T-helper 17 cell (primary cell): ENCODE measurements at places on chromosomes 16 and 17. TPM values are rescaled to one million over a fixed set of nuclear protein-coding genes. Genes with fewer than 3 reads are reported as not detected.

GRCh38 chr17:36937001-36937958 is at the start of gene LHX1:
Gene LHX1 (plus strand): TSS chr17:36937475. CDS start chr17:36938198, 723 bp downstream.
- no peak for DNase-seq

- DNase-seq, result no peak
Measured at GRCh38 chr17:73301369-73301768, 10.4 kb downstream of the CDC42EP4 start.

GRCh38 chr17:41658846-41659245 is 29.8 kb upstream of the EIF1 start:
- DNase-seq, result no peak

- DNase-seq, result no peak
Measured at GRCh38 chr16:1464894-1465566, 9.8 kb downstream of the CLCN7 start.

GRCh38 chr17:75566416-75566815 is 21.2 kb upstream of the MYO15B start:
- no peak for DNase-seq

- peak; percentile 36 for DNase-seq
Measured at GRCh38 chr16:11257131-11257938, 1.3 kb upstream of the SOCS1 start.

- DNase-seq, result no peak
Measured at GRCh38 chr17:1744551-1745512, 2.2 kb downstream of the SERPINF2 start.

GRCh38 chr17:6021011-6021400 is 49.2 kb upstream of the WSCD1 start:
- DNase-seq, result no peak

- no peak for DNase-seq
Measured at GRCh38 chr16:70736465-70737376, 50.9 kb upstream of the MTSS2 start.

- DNase-seq, result no peak
Measured at GRCh38 chr16:88651989-88652761, 1.3 kb upstream of the CYBA start.

GRCh38 chr17:32348483-32348800 is 1.5 kb upstream of the ZNF207 start:
- no peak for DNase-seq

- DNase-seq, result peak; percentile 71
Measured at GRCh38 chr16:807347-808084, 7.0 kb upstream of the GNG13 start.

GRCh38 chr17:20944014-20944865 is 98.6 kb downstream of the USP22 start:
- DNase-seq, result no peak

- DNase-seq, result no peak
Measured at GRCh38 chr17:17025621-17026020, 16.6 kb upstream of the MPRIP start.

DNA sequence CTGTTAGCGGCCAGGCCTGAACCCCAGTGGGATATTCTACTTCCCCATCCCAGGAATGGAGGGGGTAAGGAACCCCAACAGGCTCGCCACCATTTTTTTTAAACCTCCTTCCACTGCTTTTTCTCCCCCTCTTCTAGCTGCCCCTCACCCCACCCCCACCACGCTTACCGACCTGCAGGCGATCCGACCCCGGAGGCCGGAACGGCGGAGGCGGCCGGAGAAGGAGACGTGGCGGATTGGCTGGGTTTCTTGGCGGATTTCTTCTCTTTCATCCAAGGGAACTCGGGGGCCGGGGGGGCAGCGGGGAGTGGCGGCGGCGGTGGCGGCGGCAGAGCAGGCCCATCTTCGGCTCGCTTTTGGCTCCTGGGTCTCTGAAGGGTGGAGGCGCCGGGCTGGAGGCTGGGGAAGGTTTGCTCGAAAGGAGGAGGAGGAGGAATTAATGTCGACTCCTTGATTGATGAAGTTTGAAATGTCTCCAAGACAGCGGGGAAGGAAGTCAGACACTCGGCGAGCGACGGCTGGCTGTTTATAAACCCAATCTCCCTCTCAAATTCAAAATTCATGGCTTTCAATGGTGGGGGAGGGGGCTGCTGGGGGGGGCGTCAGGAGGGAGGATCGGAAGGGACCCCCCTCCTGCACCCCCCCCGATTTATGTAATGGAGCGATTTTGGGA is 424 bp downstream of the HOXB2 start:
- DNase-seq, result peak; percentile 30

- DNase-seq, result peak; percentile 35
Measured at GRCh38 chr17:76384987-76385891, 830 bp downstream of the SPHK1 start.

DNA sequence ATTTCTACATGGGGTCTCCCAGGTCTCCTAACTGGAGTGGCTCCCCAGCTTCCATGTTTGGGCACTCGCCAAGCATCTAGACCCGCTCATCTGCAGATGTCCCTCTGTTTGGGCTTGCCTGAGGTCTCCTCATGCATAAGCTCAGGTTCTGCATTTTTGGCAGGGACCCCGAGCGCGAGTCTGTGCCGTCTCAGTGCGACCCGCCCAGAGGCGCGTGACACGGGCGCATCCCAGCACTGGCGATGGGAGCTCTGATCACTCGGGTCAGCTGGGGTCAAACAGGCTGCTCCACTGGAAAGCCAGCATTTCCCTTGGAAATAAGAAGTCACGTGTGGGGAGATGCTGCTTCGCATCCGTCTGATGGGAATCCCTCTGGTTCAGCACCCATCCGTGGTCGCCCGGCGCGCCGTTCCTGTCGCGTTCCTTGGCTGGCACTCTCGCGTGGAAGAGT is 56.9 kb upstream of the FASN start:
- no peak for DNase-seq

- DNase-seq, result no peak
Measured at GRCh38 chr17:44898768-44899073, 524 bp downstream of the EFTUD2 start.

DNA sequence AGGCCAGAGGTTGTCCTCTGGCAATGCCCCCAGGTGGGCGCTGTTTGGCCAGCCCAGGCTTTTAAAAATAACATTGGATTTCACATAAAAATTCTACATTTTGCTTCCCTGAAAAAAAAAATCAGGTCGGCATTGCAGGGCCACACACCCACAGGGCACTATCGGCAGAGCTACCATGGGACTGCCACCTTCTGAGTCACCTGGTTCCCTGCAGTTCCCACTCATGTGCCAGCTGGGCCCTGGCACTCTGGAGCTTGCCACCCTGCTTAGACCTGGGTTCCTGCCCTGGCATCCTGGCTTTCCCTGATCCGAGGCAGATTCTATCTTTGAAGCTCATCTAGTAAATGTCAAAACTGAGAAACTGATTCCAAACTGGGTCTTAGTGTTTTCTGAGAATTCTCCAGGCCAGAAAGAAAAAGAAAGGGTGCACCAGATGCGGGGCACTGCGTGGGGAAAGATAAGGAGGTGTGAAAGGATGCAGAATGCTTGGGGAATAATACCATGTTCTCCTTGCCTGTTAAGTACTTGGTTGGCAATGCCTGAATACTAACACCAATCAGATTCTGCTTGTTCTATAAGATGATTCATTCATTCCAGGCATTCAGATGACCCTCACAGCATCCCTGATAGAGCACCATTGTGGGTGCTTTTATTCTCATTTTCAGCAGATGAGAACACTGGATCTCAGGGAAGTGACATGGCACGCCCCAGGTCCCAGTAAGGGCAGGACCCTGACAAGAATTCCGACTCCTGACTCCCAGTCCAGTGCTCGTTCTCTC is 51.8 kb downstream of the RAI1 start:
- DNase-seq, result no peak

DNA sequence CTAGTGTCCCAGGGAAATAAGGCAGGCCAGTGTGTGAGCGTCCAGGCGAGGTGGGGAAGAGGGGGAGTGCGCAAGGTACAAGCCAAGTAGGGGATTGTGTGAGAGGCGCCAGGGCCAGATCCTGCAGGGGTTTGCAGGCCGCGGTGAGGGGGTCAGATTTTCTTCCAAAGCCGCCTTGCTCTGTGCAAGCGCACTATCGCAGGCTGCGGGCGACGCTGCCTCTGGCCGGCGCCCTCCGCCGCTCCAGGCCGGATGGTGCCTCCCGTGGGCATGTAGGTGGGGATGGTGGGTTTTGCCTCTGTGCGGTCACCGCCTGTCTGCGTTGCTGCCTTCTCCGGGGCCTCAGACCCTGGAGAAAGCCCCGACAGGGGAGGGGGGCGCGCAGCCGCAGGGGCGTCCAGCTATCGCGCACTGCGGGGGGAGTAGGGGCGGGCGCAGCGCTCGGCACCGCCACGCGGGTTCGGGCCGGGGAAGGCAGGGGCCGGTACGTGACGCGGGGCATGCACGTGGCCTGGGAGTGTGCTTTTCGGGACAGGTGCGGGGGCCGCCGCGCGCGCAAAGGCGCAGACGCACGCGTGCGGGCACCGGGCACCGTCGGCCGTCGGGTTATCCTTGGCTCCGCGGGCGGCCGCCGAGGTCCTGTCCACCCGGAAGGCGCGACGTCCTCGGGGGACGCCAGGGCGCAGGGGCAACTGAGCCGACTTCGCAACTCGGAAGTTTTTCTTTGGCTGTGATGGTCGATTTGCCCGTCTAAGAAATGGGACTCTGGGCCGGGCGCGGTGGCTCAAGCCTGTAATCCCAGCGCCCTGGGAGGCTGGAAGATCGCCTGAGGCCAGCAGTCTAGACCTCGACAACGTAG is 1.1 kb upstream of the HAPSTR1 start:
- DNase-seq, result peak; percentile 35

DNA sequence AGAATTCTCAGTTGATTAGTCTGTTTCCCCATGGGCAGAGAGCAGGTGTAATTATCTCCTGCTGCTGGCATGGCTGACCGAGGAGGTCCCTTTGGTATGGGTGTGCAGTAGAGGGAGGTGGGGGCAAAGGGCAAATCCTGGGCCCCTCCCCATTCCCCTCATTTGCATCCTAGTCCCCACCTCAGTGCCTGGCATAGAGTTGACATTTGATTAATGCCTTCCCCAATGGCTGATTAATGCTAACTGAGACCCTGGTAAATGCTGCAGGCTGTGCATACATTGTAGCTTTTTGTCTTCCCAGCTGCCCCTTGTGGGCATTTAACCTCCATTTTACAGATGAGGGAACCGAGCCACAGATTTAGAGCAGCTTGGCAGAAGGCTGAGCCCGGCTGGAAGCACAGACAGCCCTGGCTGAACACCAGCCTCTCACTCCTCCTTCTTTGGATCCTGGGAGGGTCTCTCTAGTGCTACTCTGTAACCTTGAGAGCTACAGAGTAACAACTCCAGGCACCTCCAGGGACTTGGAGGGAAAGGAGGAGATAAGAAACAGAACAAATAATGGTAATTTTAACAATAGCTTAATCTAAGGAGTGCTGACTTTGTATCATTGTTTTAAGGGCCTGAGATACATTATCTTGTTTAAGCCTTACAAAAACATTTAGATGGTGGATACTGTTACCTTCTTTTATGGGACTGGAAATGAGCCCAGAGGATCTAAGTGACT is 5.1 kb downstream of the PLCG2 start:
- DNase-seq, result no peak

- DNase-seq, result no peak
Measured at GRCh38 chr17:48903401-48903800, 4.8 kb upstream of the UBE2Z start.

- peak; percentile 41 for DNase-seq
Measured at GRCh38 chr17:32461853-32462617, 17.7 kb downstream of the PSMD11 start.

GRCh38 chr17:4854111-4854681 is 21.1 kb downstream of the MINK1 start:
- no peak for DNase-seq

- DNase-seq, result peak; percentile 94
Measured at GRCh38 chr17:29613352-29613837, 9.3 kb downstream of the CORO6 start.

GRCh38 chr16:66008136-66008535 is 358.4 kb upstream of the CDH5 start:
- DNase-seq, result no peak

- no peak for DNase-seq
Measured at GRCh38 chr17:17353625-17354484, 50.7 kb downstream of the NT5M start.

GRCh38 chr17:77544347-77545110 is 403.8 kb downstream of the SEC14L1 start:
- no peak for DNase-seq

MBTD1 gene
- total RNA-seq, result 33.7 TPM

DNAH9 gene
- total RNA-seq, result not detected

HSD11B2 gene
- total RNA-seq, result not detected

SYNGR3 gene
- total RNA-seq, result 7.3 TPM

CA7 gene
- not detected for total RNA-seq

KRT24 gene
- total RNA-seq, result not detected

C16orf92 gene
- not detected for total RNA-seq

POLG2 gene
- 37.1 TPM for total RNA-seq

RAB34 gene
- total RNA-seq, result 8.3 TPM

CCL2 gene
- total RNA-seq, result not detected

FGF11 gene
- 2.6 TPM for total RNA-seq
